KG1 (cell line): ENCODE measurements at places on chromosomes 4 and X.

DNA sequence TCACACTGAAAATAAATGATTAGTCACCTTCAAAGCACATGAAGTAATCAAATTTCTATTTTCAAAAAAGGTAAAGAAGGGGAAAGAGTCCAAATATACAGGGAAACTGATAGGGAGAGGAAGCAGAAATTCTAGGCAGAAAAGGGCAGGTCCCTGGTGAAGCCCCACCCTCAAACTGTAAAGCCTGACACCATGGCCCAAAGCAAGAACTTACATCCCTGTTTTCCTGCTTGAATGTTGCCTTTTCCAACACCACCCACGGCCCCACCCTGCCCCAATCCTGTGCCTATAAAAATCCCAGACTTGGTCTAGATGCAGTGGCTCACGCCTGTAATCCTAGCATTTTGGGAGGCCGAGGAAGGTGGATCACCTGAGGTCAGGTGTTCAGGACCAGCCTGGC lies 361.8 kb downstream of the PPP3CA start:
- no peak for DNase-seq

DNA sequence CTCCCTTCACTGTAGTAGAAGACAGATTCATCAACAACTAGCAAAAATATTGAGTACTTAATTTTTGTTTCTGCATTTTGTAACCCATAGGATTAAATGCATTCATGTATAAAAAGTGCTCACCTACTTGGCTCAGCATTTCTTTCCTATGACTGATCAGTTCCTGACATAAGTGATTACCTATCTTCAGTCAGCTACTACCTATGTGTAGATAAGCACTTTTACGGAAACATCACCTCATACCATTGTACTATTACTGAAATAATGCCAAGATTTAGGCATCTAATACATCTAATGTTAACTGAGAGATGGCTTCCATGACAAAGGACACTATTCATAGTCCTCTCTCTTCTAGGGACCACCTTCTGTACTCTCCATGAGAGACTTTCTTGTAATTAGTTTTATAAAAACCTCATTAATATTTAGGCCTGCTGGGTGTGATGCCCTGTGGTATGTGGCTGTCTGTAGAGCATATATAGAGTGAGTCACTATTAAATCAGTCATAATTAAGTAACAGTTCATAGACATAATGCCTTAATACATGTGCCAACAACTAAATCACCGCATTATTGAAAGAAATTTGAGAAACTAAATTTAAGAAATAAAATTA lies 147.0 kb downstream of the PDGFC start:
- DNase-seq: no peak

GRCh38 chr4:131650951-131651350 lies 1498.1 kb upstream of the PCDH10 start:
- DNase-seq: no peak

DNA sequence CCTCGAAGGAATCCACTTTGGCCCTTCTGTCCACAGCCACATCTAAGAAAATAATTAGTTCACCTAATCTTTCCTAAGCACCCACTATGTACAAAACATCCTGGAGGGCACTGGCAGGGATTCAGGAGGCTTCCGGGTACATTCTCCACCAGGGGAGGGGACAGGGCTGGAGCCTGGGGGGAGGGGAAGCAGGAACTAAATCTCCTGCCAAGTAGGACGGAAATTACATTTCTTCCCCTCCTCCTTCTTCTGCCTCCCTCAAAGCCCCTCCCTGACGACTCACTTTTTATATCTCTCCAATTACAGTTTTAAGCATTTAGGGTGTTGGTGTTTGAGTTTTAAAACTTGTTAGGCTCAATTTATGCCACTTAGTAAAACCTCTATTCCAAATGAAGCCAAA lies 203.1 kb downstream of the BCOR start:
- DNase-seq: no peak

DNA sequence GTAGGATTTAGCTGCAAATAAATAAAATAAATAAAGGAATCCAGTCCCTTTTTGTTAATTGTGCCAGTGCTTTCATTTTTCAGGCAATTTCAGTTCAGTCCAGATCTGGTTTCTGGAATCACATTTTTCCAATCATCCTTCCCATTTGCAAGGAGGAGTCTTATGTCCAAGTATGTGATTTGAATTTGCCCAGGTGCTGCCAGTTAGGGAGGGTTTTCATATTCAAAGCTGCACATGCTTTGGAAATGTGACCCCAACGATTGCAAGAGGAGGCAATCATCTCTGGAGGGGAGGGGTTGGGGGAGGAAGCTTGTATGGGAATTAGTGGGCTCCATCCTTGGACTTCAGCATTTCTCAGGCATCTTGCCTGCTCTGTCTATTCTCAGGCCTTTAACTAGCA lies 4.4 kb downstream of the PLAC1 start:
- no peak for DNase-seq

- DNase-seq: no peak
These were observed 64.7 kb upstream of the UGT2B15 start for GRCh38 chr4:68735106-68735505.

DNA sequence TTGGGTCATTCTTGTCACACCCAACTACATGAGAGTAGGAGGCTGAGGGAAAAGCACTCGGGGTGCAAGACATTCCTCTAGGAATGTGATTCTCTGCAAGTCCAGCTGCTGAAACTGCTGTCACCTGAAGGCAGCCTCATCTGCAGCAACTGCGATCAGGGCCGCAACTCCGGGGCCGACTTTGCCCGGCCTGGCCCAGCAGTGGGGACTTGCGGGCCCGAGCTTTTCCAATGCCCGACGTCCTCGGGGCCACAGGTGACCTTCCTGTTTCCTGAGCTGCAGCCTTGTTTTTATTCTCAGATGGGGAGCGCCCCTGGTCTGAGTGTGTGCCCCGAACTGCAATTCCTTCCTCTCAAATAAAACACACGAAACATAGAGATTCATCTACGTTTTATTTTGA lies 104.7 kb upstream of the NKX1-1 start:
- no peak for DNase-seq

- DNase-seq: no peak
These were observed 10.7 kb downstream of the PNMA6F start for GRCh38 chrX:153310901-153311300.

GRCh38 chr4:121316091-121316490 lies 64.7 kb downstream of the QRFPR start:
- no peak for DNase-seq

DNA sequence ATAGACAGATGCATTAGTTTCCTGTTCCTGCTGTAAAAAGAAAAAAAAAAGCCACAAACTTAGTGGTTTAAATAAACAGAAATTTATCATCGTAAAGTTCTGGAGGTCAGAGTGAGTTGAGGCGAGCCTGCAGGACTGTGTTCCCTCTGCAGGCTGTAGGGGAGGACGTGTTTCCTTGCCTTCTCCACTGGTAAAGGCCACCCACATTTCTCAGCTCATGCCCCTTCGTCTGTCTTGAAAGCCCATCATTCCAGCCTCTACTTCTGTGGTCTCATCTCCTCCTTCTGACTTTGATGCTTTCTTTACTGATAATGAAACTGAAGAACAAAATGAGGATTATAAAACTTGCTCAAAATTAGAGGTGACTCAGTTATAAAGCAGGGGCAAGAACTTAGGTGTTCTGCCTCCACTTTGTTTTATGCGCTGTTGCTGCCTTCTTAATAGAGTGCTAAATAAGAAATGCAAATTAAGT lies 143.0 kb downstream of the STIM2 start:
- no peak for DNase-seq

DNA sequence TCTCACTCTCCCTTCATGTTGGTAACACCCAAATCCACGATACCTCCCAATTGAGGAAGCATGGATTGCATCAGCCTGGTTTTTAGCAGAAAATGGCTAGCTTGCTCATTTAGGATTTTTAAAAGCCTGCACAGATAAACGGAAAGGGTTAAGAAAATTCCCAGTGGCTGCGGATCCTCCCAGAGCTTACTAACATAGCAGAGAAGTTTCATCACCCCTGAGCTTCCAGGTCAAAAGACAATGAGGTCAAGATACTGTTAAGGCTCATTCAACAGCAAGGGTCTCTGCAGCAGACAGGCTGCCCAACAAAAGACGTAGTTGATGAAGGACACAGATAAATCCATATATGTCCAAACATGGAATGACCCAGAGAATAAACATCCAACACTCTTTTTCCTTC lies 220.2 kb downstream of the ASMT start:
- DNase-seq: no peak

DNA sequence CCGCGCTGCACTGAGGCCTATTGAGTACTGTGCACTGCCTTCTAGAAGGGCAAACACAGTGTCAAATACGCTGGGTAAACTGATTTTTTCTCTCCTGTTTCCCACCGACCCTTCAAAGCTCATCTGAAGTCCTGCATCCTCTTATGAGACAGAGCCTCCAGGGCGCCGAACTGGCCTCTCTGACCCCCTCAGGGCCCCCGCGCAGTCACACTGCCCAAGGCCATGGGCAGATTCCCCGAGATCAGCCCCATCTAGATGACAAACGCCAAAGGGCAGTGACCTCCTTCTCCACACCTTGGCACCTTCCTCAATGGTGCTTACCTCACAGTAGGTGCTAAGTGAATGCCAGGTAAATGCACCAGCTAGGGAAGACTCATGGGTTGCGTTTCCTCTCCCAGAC lies 34.4 kb downstream of the CHST7 start:
- DNase-seq: no peak

DNA sequence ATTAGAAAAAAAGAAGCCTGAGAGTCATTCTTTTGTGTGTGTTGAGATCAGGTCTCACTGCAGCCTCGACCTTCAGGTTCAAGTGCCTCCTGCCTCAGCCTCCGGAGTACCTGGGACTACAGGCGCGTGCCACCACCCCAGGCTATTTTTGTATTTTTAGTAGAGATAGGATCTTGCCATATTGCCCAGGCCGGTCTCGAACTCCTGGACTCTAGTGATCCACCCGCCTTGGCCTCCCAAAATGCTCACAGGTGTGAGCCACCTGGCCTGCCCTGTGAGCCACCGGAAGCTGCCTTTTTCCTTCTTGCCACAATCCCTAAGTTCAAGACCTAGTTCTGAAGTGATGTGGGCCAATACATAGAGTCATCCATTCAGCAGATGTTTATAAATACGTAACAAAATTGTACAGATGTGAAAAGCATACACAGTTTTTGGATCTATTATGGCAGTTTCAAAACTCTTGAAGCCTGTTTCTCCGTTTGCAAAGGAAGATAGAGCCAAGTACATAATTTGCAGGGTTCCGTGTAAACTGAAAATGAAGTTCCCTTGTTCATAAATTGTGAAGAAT lies 536 bp upstream of the CTSO start:
- no peak for DNase-seq

- no peak for DNase-seq
These were observed 16.4 kb downstream of the TMEM154 start for GRCh38 chr4:152663203-152664066.

GRCh38 chr4:173685165-173685830 lies 155.3 kb upstream of the HAND2 start:
- no peak for DNase-seq

DNA sequence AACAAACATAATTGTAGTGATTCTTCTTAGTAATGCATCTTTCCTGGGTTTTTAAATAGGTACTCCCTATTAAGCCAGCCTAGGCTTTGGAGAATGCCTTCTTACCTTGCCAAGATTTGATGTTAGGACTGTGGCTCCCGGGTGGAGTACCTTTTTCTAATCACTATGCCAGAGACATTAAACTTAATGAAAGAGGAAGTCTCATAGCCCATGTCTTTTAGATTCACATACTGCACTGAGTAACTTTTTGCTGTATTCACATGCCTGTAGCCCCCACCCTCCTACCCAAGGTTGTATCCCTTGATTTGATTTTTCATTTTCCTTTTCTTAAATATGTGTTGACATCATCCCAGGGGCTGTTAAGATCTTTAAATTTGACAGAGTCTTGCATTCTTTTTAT lies 104.2 kb upstream of the TLR2 start:
- no peak for DNase-seq

DNA sequence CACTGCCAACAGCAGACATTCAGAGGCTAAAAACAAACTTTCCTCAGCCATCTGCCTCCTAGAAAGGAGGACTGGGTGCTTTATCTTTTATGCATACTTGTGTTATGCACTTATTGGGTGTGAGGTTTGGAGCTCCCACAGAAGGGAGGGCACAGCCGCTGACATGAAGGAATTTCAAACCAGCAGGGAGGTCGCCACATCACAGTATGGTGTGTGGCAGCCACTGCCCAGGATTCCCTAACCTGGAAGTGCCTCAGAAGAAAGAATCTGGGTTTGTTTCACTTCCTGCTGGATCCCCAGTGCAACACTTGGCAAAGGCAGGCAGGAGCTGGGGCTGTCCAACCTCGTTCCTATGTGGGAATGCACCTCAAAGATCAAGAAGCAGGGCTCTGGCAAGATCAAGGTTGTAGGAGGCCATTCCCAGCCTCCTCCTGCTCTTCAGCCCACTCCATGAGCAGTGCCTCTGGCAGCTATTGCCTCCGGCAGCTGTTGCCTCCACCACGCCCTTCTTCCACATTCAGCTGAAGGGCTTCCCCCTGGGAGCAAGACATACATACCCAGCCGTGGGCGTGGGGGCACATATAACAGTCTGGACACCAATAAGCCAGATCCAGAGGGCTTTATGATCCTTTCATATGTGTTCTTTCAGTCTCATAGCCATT lies 109.0 kb upstream of the MAMLD1 start:
- no peak for DNase-seq

DNA sequence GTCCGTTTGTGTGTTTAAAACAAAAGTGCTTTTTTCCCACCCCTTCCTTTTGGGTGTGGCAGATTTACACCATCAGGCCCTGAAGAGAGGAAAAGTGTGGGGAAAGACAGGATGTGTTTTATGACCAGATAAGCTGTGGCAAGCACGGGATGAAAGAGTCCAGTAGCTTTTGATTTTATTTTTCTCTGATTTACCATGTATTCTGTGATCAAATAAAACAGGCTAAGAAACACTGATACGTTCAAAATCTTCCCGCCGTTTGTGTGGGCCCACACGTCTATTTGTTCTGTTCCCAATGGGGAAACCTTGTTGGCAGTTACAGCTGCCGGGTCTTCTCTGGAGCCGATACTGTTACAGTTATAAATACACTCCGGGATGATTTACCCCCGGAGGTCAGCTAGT lies 10.8 kb downstream of the LRP2BP start:
- no peak for DNase-seq

GRCh38 chr4:181323061-181323460 lies 920.1 kb upstream of the TENM3 start:
- DNase-seq: no peak

GRCh38 chrX:132481449-132481848 lies 7.4 kb downstream of the MBNL3 start:
- no peak for DNase-seq

GRCh38 chr4:156575430-156576073 lies 396.0 kb downstream of the PDGFC start:
- no peak for DNase-seq

DNA sequence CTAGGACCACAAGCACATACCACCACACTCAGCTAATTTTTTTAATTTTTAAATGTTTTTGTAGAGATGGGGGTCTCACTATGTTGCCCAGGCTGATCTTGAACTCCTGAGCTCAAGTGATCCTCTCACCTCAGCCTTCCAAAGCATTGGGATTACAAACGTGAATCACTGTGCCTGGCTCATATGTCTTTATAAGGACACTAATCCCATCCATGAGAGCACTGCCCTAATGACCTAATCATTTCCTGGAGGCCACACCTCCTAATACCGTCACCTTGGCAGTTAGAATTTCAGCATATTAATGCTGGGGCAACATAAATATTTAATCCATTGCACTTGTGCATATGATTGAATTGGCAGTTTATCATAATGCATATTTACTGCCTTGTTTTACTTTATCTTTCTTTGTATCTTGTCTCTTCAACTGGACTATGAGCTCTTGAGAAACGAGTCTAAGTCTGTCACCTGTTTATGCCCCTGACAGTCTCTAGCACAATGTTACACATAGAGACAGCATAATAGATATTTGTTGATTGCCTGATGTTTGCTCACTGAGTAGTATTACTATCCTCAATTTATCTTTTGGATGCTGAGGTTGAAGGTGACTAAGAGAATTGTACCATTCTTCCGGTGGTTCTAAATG lies 172.0 kb downstream of the AASDH start:
- no peak for DNase-seq
